ENCODE measurements at places on chromosomes 2 and 18.
A peak's percentile ranks its signal among the peaks of the same experiment; 100 is the strongest.

DNA sequence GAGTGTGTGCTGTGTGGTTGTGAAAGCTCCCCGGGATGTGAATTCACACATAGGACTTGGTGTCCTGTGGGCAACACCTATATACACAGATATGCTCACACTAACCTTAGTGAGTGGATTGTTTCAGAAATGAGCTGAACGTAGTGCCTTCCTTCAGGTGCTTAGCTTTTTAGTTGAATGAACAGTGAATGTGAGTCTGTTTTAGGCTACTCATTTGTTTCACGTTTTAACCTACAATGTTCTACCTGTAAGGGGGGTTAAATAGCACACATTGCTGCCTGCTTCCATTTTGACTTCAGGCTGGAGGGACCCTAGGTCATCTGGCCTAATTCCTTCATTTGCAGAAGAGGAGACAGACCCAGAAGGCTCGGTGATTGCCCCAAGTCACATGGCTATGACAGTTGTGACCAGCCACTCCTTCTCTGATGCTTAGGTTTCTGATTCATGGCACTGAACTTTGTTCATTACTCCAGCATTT, 1.0 kb downstream of the PLEK start:
- no peak for DNase-seq

- DNase-seq, result no peak
These were observed 86.3 kb downstream of the NDUFA10 start for GRCh38 chr2:239938651-239939486.

DNA sequence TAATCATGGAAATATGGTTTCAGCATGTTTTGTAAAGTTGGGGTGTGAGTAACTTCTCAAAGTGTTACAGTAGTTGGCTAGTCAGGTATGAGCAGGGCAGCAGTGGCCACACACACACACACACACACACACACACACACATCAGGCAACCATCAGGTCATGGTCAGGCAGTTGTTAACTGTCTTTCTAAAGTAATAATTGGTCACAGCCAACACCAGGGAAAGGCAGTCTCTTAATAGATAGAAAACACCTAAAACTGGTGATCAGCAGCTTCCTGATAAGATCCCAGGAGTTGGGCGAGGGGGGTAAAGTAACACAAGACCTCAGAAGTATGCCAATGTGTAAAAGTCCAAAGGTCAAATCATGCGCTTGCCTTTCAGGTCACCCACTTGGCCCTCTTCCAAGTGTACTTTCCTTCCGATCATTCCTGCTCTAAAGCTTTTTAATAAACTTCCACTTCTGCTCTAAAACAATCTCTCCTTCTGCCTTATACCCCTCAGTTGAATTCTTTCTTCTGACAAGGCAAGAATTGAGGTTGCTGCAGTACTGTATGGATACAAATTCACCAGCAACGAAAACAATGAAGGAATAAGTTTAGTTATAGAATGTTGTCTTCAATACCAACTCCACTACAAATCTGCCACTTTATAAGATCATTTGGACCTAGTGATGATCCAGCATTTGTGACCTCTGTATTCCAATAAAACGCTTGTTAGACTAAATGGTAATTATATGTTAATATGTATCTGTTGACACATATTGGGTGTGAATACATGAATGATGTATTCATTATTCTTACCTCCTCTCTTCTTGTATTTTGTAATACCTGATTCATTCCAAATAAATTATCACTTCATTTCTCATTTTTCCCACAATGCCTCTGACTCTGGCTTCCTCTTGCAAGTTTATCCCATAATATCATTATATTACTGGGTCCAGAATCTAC, 254.3 kb downstream of the METTL4 start:
- DNase-seq, result peak; percentile 46

- DNase-seq, result peak; percentile 15
These were observed 29.0 kb upstream of the CFAP36 start for GRCh38 chr2:55490554-55490953.

- DNase-seq, result no peak
These were observed 4.8 kb downstream of the IMPA2 start for GRCh38 chr18:11986061-11986460.

GRCh38 chr2:205754285-205754923, 72.1 kb downstream of the NRP2 start:
- DNase-seq, result no peak

- DNase-seq, result no peak
These were observed 8.8 kb downstream of the DHX57 start for GRCh38 chr2:38866773-38867443.

- DNase-seq, result no peak
These were observed 307.8 kb downstream of the ZNF804A start for GRCh38 chr2:184906160-184906559.

DNA sequence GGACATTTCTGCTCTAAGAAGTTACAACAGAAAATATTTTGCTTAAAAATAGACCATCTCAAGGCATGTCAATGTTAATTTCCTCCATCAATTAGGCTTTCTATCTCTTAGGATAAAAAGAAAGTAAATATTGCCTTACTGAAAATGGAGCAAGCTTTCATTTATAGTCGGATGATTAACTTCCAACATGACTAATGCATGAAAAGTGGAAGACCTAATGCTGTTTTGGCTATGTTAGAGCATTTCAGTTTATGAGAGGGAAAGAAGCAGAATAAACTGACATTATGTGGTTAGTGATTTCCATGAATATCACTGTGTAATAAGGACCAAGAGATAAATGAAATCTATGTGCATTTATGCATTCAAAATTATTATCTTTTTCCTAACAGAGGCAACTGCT, 475.2 kb upstream of the UBE2E3 start:
- no peak for DNase-seq

DNA sequence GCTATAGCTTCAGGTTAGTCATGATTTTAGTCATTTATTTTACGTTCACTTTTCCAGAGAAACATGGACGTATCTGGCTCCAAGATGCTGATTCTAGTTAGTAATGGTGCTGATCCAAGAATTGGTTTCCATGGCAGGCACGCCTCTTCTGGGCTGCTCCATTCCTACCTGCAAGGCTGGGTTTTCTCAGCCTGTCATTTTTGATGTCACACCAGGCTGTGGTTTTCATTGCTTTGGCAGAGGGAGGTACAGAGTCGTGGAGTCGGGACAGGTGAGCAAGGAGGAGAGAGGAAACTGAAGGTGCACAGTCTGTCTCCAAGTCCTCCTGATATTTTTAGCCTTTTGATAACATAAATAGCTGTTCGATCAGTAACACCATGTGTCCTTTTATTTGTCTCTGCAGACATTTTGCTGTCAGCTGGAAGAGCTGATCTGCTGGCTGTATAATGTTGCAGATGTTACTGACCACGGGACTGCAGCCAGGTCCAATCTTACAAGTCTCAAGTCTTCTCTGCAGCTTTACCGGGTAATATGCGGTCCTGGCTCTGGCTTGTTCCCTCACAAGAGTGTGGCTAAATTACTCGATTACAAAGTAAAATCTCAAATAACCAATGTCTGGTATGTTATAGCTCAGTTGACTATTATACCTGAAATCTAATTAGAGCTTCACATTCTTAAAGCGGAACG, 17.8 kb downstream of the CEP68 start:
- no peak for DNase-seq

GRCh38 chr2:129443235-129443864, 536.1 kb upstream of the RAB6C start:
- DNase-seq, result no peak

GRCh38 chr2:159444754-159445153, 158.3 kb upstream of the WDSUB1 start:
- no peak for DNase-seq

Data from mucosa of gallbladder (tissue), 1 donor.